IgD-negative memory B cell (primary cell): ENCODE measurements at places on chromosomes 11 and 22. TPM values are rescaled to one million over a fixed set of nuclear protein-coding genes. Genes with fewer than 3 reads are reported as not detected.

Gene C22orf23
- polyA plus RNA-seq: not detected

Gene MTA2
- polyA plus RNA-seq: 32.9 TPM

Gene TMPRSS5
- not detected for polyA plus RNA-seq

Gene IMMP1L
- polyA plus RNA-seq: 40.0 TPM

Gene TRPC6
- polyA plus RNA-seq: not detected

Gene RAG2
- not detected for polyA plus RNA-seq

Gene MTNR1B
- not detected for polyA plus RNA-seq

Gene BIRC3
- 158 TPM for polyA plus RNA-seq

Gene DUSP8
- 1.2 TPM for polyA plus RNA-seq

Gene ZNF202
- polyA plus RNA-seq: 13.8 TPM

Gene TCN1
- not detected for polyA plus RNA-seq

Gene PYGM
- 2.0 TPM for polyA plus RNA-seq

Gene GTSE1
- not detected for polyA plus RNA-seq

Gene HBD
- polyA plus RNA-seq: not detected

Gene OSM
- 0.79 TPM for polyA plus RNA-seq

Gene BACE1
- not detected for polyA plus RNA-seq

Gene ACR
- not detected for polyA plus RNA-seq

Gene APOA5
- not detected for polyA plus RNA-seq

Gene RPUSD4
- polyA plus RNA-seq: 19.5 TPM

Gene SORL1
- 25.8 TPM for polyA plus RNA-seq

Gene SYVN1
- polyA plus RNA-seq: 61.2 TPM

Gene CELSR1
- polyA plus RNA-seq: 5.2 TPM

Gene AMBRA1
- 9.1 TPM for polyA plus RNA-seq

Gene FOSL1
- 0.79 TPM for polyA plus RNA-seq

Gene DDTL
- polyA plus RNA-seq: 1.7 TPM

Gene LRRC4C
- polyA plus RNA-seq: not detected

Gene BTG4
- not detected for polyA plus RNA-seq

Gene OR52A1
- not detected for polyA plus RNA-seq

Gene ADAMTS15
- not detected for polyA plus RNA-seq

Gene TRIM34
- polyA plus RNA-seq: 22.9 TPM

Gene ELFN2
- not detected for polyA plus RNA-seq

Gene C22orf31
- polyA plus RNA-seq: not detected

Gene SYTL2
- polyA plus RNA-seq: 1.3 TPM

Gene TMEM25
- 11.2 TPM for polyA plus RNA-seq

Gene NOL12
- 47.0 TPM for polyA plus RNA-seq

Gene OR52B2
- not detected for polyA plus RNA-seq
